ENCODE measurements at places on chromosomes 5 and 9.

- no peaks in the 10 kb centered on the region for H3K36me3 ChIP-seq
- H3K4me3 ChIP-seq = no peak overlapping the region
- H3K27me3 ChIP-seq = no peaks in the 10 kb centered on the region
- H3K27ac ChIP-seq = no peak overlapping the region
- H3K4me1 ChIP-seq = peaks cover 13% of the 10 kb centered on the region
- DNase-seq = no peak
Observed at GRCh38 chr5:151499501-151500035, 52.2 kb downstream of the SLC36A1 start.

DNA sequence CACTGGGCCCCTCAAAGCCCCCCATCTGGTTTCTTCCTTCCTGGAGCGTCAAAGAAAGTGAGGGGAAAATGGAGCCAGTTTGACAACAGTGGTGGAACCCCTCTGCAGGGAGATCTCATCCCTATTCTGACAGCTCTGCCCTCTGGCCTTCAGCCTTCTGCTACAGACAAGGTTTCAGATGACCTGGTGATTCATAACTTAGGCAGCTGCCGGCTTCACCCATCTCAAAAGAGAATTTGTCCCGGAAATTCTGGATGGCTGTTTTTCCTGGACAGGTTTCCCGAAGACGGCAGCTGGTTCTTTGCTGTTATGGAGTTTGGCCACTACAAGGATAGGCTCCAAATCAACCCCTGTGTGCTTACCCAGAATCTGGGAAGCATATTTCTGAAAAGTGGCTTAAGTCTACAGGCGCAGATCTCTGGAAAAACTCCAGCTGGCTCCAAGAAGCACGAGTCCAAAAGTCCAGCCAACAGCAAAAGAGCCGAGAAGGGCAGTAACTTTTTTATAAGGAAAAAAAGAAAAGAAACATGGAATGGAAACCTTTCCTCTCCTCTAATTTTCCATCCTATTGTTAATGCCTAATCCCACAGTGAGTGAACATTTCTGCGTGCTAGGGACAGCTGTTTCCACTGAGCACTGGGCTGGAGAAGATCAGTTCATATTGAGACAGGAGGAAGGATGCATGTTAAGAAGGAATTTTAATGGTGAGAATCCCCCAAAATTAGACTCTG, 54.5 kb downstream of the ZNF366 start:
- no peaks in the 10 kb centered on the region for H3K36me3 ChIP-seq
- H3K27me3 ChIP-seq = no peaks in the 10 kb centered on the region
- peak overlapping the region; percentile 16 for H3K27ac ChIP-seq
- DNase-seq = no peak
- H3K4me3 ChIP-seq = no peak overlapping the region
- peaks cover 21% of the 10 kb centered on the region for H3K4me1 ChIP-seq

- H3K4me1 ChIP-seq = peaks cover 24% of the 10 kb centered on the region
- no peaks in the 10 kb centered on the region for H3K36me3 ChIP-seq
- H3K4me3 ChIP-seq = no peak overlapping the region
- H3K27me3 ChIP-seq = no peaks in the 10 kb centered on the region
Observed at GRCh38 chr5:66877843-66878242, 281.6 kb downstream of the MAST4 start.

GRCh38 chr5:41214182-41214581, 850 bp upstream of the C6 start:
- no peak overlapping the region for H3K27ac ChIP-seq
- DNase-seq = no peak
- H3K36me3 ChIP-seq = no peaks in the 10 kb centered on the region
- peaks cover 5% of the 10 kb centered on the region for H3K4me1 ChIP-seq
- no peaks in the 10 kb centered on the region for H3K27me3 ChIP-seq
- H3K4me3 ChIP-seq = no peak overlapping the region

GRCh38 chr5:153530357-153531143, 40.1 kb downstream of the GRIA1 start:
- peaks cover 3% of the 10 kb centered on the region for H3K27me3 ChIP-seq
- H3K27ac ChIP-seq = no peak overlapping the region
- DNase-seq = no peak
- no peak overlapping the region for H3K4me3 ChIP-seq
- H3K36me3 ChIP-seq = no peaks in the 10 kb centered on the region
- peaks cover 5% of the 10 kb centered on the region for H3K4me1 ChIP-seq

DNA sequence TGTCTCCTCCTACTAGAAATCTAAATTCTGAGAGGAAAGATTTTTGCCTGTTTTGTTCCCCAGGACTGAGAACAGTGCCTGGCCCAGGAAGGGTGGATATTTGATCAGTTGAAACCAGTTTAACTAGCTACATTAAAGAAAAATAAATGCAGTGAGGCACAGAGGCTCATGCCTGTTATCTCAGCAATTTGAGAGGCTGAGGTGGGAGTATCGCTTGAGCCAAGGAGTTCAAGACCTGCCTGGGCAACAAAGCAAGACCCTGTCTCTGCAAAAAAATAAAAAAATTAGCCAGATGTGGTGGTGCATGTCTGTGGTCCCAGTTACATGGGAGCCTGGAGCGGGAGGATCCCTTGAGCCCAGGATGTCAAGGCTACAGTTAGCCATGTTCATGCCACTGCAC, 104.8 kb upstream of the CPEB4 start:
- no peak for DNase-seq
- no peaks in the 10 kb centered on the region for H3K27me3 ChIP-seq
- no peaks in the 10 kb centered on the region for H3K36me3 ChIP-seq
- peaks cover 42% of the 10 kb centered on the region for H3K4me1 ChIP-seq
- H3K27ac ChIP-seq = peak overlapping the region; percentile 46
- H3K4me3 ChIP-seq = no peak overlapping the region

Measured in type B pancreatic cell (in vitro differentiated cells).